ENCODE measurements at places on chromosomes 4 and X.

GRCh38 chr4:7828011-7828720 is 111.5 kb downstream of the AFAP1 start:
- no peak for DNase-seq

DNA sequence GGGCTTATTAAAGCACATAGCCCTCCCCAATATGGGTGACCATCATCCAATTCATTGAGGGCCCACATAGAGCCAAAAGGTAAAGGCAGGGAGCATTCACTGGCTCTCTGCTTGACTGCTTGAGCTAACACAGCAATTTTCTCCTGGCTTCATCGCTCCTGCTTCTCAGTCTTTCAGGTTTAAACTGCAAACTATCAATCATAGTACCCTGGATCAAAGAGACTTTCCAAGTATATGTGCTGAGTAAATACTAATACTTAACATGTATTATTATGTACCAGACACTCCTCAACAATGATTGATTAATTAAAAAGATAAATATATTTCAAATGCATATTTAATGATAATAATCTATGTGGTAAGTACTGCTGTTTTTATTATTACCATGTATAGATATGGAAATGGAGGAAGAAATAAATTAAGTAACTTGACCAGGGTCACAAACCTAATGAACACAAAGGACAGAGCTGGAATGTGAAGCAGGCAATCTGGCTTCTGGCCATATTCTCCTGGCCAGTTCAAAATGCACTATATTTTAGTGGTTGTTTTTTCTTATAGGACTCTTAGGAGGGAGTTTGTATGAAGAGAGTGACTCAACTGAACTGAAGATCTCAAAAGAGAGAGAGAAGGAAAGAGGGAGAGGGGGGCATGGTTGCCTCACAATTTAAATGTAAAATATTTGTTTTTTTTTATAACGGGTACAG is 1197.3 kb downstream of the TECRL start:
- no peak for DNase-seq

DNA sequence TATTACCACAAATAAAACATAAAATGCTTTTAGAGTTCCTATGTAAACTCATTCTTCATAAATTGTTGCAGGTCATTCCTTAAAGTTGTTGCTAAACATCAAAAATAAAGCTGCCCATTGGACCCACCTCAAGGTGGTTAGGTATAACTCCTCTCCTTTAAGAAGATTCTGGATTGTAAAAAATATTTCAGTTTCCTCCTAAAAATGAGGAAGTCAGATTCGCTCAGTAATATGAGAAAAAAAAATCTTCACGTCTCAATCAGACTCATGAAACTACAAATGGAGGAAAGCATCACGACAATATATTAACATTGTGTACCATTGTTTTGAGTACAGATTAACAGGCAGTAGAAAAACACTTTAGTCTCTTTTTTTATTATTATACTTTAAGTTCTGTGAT is 105.9 kb downstream of the DDX60 start:
- DNase-seq: no peak

DNA sequence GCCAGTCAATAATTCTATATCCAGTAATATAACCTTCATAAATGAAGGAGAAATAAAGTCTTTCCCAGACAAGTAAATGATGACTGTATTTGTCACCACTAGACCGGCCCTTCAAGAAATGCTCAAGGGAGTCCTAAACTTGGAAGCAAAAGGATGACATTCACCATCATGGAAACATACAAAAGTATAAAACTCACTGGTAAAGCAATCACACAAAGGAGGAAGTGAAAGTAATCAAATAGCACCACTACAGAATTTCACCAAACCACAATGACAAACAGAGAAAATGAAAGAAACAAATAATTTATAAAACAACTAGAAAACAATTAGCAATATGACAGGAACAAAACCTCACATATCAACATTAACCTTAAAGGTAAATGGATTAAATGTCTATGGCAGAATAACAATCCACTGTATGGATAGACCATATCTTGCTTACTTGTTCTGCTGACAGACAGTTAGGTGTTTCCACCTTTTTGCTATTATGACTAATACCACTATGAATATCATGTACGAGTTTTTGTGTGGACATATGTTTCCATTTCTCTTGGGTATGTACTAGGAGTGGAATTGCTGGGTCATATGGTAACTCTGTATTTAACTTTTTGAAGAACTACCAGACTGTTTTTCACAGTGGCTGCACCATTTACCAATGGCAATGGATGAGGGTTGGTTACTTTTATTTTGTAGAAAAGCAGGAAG is 44.9 kb downstream of the NAT8L start:
- DNase-seq: no peak

DNA sequence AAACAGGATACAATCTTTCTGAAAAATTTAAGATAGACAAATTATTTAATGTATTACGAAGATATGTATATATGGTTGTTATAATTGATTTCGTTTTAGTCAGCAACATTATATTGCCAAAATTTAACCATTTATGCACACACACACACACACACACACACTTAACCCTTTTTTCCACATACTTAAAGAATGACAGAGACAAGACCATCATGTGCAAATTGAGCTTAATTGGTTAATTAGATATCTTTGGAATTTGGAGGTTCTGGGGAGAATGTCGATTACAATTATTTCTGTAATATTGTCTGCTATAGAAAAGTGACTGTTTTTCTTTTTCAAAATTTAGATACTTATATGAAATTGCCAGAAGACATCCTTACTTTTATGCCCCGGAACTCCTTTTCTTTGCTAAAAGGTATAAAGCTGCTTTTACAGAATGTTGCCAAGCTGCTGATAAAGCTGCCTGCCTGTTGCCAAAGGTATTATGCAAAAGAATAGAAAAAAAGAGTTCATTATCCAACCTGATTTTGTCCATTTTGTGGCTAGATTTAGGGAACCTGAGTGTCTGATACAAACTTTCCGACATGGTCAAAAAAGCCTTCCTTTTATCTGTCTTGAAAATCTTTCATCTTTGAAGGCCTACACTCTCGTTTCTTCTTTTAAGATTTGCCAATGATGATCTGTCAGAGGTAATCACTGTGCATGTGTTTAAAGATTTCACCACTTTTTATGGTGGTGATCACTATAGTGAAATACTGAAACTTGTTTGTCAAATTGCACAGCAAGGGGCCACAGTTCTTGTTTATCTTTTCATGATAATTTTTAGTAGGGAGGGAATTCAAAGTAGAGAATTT is 5.2 kb downstream of the ALB start:
- no peak for DNase-seq

DNA sequence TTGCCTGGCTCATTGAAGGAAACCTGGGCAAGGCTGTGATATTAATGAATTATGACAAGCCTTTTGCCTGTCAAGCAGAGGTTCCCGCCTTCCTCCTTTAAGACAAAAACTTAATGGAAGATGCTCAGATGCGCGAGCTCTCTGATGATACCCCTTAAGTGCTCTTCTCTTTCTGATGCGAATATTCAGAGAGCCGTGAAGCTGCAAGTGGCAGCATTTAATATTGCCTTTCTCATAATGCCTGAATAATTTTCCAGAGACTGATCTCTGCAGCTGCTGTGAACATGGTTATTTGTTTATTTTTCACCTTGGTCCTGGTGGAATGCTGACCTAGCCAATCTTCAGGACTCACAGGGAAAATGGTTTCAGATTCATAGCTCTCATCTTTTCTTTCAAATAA is 251.8 kb downstream of the TENM3 start:
- DNase-seq: no peak

DNA sequence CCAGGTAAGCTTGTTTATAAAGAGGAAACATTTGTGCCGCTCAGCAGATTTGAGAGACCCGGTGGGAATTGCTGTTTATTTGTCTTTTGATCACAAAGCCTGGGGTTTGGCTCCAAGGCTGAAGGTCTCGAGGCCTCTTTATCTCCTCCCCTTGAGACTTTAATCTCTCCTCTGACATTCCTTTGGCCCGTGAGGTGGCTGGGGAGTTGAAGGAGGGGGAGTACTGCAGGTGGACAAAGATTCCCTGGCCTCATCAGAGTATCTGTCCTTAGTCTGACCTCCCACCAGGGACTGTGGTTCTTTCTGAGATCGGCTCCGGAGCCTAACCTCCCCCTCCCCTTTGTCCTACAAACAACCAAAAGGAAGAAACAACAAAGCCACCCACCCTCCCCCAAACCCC is 216.5 kb downstream of the MID1IP1 start:
- no peak for DNase-seq

DNA sequence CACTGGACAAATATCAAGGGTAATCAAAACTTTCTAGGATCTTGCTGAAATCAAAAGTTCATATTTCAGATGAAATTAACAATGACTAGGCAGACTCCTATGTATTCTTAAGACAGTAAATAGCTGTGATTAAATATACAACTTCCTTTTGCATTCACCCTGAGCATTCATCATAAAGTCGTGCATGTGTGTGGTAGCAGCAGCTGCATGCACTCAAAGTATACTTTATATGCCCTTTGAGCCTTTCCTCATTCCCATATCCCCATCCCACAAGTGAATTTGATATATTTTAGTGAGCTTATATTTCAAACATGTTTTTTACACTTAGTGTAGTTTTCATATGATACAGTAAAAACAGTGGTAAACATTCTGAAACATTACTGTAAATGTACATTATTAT is 959.0 kb downstream of the C4orf33 start:
- no peak for DNase-seq

GRCh38 chr4:1626941-1627340 is 57.2 kb downstream of the FAM53A start:
- no peak for DNase-seq

GRCh38 chr4:147734496-147734895 is 2.6 kb downstream of the ARHGAP10 start:
- no peak for DNase-seq

DNA sequence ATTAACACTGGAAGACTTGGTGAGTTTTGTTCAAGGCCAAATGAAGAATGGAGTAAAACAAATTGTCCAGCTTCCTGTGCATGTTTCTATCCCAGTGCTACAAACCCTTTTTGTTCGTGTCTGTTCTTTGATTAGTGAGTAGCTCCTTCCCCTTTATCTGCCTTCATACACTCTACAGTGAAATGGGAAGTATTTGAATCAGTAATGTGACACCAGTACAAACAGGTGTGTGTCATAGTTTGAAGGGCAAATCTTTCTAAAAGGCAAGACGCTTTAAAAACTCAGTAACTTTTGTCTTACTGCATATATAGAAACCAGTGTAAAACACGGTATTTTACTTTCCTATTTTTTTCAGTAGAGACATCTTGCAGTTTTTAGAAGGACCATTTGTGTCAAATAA is 5.9 kb downstream of the ARHGEF38 start:
- DNase-seq: no peak

- no peak for DNase-seq
Measured at GRCh38 chrX:39616098-39616729, 481.5 kb downstream of the BCOR start.

DNA sequence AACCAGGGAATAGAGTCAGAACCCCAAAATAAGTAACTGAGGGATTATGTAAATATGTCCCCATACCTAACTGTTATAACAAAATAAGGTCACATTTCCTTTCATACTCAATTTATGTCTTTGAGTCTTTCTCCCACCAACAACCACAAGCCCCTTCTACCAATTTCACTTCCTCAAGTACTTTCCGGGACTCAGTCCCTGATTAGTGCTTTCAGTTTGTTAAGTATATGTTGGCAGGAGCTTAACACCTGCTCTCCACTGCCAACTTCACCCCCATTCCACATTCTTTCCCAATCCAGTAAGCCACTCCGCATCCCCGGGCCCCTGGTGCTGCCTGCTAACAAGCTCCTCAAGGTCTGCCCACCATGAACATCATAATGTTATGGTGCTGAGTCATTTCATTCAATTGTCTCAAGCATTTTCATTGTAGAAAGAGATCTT is 71.3 kb upstream of the SPRY1 start:
- DNase-seq: no peak

DNA sequence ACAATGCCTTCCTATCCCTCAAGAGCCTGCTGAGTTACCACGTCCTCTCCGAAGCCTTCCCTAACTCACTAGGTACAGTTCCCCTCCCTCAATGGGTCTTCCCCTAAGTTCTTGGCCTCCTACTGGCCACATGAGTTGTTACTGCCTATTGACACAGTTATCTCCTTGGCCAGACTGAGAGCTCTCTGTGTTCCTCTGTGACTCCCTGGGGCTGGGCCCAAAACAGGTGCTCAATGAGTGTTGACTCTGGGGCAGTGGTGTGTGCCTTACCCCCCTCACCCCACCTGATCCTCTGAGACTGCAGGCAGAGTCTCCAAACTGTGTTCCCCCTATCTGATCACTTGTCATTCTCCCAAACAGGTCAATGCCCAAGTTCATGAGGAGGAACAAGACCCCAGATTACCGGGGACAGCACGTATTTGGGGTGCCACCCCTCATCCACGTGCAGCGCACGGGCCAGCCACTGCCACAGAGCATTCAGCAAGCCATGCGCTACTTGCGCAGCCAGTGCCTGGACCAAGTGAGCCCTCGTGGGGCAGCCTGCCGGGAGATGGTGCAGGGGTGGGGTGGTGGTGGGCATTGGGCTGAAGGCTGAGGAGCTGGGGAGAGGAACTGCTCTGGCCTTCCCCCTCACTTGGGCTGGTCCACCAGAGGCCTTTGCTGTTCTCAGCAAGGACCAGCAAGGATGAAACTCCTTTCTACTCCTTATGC is 72.6 kb downstream of the STARD8 start:
- DNase-seq: no peak

- no peak for DNase-seq
Measured at GRCh38 chr4:13483136-13483767, 888 bp downstream of the RAB28 start.

All from amygdala (tissue), 56 donors.